ENCODE measurements at places on chromosomes 7 and 10. TPM values are rescaled to one million over a fixed set of nuclear protein-coding genes. Genes with fewer than 3 reads are reported as not detected.

DNA sequence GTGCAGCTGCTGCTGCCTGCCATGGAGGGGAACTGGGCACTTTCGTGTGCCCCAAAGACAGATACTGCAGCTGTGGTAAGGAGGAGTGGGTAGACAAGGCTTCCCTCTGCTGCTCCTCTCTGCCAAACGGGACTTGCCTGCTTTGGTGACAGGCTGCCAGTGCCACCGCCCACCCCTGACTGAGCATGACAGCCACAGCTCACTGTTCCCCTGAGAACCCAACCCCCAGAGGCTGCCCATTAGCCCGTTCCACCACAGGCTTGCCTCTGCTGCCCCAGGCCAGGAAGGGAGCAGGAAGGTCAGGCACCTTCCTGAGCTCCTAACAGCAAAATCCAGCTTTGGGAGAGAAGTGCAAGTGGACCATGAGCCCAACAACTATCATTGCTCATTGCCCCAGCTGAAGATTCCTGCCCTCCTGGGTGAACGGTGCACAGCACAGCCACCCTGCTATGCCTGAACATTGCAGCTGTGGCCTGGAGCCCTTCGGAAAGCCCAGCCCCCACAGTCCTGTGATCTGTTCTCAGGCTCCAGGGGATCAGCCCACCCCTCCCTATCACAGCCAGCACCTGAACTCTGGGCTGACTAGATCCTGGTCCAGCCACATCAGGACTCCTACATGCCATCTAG is 58.7 kb upstream of the ANTXRL start:
- H3K36me3 ChIP-seq, result no peaks in the 10 kb centered on the region
- H3K4me3 ChIP-seq, result no peak overlapping the region
- peak; percentile 14 for DNase-seq

DNA sequence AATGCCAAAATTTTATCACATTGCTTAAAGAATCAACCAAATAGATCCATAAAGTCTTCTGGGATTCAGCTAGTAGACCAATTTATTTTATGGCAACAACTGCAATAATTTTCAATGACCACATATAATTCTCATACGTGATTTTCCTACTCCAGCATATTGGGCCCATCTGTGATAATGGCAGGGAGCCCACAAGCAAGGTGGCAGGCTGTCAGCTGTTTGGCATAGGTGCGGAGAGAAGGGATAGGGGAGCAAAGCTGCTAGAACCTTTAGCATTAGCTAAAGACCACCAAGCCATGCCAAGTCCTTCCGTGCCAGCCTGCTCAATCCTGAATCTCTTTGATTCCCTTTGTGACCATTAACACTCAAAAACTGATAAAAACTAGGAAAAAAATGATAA is 721.2 kb downstream of the XPNPEP1 start:
- H3K4me3 ChIP-seq, result no peak overlapping the region
- peak; percentile 12 for DNase-seq
- H3K4me1 ChIP-seq, result no peaks in the 10 kb centered on the region
- no peak overlapping the region for H3K27ac ChIP-seq

Gene PKD1L1
- total RNA-seq, result 0.49 TPM

DNA sequence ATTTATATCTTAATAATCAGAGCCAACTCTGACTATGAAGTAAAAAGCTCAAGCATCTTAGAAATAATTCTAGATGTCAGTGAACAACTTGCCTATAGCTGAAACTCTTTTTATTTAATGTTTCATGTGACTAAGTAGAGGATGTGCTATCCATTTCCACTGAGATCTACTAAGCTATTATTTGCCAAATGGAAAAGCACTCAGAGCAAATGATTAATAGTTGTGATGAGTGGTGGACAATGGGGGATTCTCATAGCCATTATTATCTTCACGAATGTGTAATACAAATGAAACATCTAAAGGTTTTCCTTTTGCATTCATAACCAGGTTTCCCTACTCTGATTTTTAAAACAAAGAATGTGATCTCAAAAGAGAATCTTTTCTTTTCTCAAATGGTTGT is 126.6 kb upstream of the GNAI1 start:
- no peaks in the 10 kb centered on the region for H3K36me3 ChIP-seq
- no peaks in the 10 kb centered on the region for H3K4me1 ChIP-seq
- no peak overlapping the region for H3K4me3 ChIP-seq
- no peaks in the 10 kb centered on the region for H3K27me3 ChIP-seq
- no peak overlapping the region for H3K27ac ChIP-seq

DNA sequence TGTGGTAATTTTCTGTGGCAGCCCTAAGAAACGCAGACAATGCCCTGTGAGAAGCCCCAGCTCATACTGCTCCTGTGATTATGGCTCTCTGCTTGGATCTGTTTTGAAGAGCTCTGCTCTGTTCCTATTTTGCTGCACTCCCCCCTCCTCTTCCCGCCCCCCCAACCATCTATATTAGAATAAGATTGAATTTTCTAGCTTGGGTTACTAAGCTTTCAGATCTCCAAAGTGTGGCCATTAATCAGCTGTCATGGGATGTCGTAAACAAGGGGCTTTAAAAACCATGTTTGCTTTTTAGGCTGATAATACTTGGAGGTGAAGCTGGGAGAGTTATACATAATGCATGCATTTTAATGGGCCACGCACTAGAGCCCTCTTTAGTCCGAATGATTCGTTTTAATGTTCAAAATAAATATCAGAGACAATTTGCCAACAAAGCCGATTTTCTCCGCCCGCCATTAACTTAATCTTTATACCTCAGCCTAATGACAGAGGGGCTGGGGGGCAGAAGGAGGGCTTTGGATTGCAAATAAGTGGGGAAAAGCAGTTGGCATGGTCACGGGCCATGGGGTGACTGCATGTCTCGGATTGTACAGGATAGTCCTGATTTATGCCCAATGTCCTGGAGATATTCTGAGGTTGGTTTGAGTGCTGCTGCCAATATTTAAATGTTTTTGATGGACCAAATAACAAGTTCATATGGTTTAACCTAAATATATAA is 165.5 kb downstream of the RPS24 start:
- no peak overlapping the region for H3K4me3 ChIP-seq
- peaks cover 3% of the 10 kb centered on the region for H3K4me1 ChIP-seq
- H3K27ac ChIP-seq, result no peak overlapping the region
- H3K27me3 ChIP-seq, result peaks cover 6% of the 10 kb centered on the region
- DNase-seq, result no peak
- H3K36me3 ChIP-seq, result no peaks in the 10 kb centered on the region

DNA sequence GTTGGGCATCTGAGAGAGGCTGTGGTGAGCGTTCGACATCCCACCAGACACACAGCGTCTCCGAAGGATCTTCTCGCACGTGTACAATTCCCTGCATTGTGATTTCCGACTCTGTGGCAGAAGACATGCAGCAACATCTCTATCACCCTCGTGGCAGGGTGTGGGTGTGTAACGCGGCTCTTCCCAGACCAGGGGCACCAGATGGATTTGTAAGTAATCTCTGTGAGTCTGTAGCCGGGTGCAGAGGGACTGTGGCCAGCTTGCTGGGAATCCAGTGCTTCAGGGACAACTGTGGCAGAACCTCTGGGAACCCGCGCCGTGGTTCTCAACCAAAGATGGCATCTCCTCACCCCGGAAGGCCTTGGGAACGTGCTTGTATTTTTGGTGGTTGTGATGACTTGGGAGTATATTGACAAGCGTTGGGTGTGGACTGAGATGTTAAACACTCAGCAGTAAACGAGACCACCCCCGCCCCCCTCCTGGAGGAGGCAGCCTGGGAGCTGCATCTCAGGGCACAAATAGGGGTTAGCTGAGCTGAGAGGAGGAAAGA is 21.2 kb downstream of the FOXL3 start:
- peaks cover 17% of the 10 kb centered on the region for H3K27me3 ChIP-seq
- no peak for DNase-seq
- H3K36me3 ChIP-seq, result no peaks in the 10 kb centered on the region

- DNase-seq, result no peak
- H3K27me3 ChIP-seq, result no peaks in the 10 kb centered on the region
- peaks cover 1% of the 10 kb centered on the region for H3K36me3 ChIP-seq
- H3K4me1 ChIP-seq, result no peaks in the 10 kb centered on the region
- no peak overlapping the region for H3K4me3 ChIP-seq
- no peak overlapping the region for H3K27ac ChIP-seq
These were observed 12.7 kb downstream of the PPIF start for GRCh38 chr10:79359816-79360498.

DNA sequence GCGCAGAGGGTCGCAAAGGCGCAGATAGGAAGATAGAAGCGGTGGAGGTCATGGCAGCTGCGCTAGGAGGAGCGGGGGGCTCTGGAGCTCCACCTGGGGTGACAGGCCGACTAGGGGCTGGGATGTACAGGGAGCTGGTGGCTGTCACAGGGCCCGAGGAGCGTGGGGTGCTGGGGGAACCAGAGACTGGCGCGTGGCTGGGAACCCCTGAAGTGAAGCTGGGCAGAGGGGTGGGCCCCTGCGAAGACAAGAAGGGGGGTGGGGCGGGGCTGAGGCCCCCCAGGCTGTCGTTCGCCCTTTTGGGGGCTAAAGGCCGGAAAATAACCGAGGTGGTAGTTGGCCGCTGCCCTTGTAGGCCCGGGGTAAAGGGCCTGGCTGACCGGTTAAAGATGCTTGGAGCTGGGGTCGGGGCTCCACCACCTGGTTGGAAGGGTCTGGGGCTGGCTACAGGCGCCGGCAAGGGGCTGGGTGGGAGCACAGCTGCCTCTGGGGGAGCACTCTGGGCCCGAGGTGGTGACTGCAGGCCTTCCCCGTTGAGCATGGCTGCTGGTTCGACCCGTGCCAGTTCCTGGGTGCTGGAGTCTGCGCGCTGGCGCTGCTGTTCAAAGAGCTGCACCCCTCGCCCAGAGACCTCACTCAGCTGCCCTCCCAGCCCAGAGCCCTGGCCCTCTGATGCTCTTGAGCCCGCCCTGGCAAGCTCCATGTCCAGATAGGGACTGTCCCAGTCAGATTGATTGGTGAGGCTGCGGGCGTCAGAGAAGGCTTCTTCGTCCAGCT is 6.8 kb upstream of the MYOZ1 start:
- peak overlapping the region; percentile 59 for H3K27ac ChIP-seq
- H3K4me3 ChIP-seq, result peak overlapping the region; percentile 81
- DNase-seq, result no peak
- H3K4me1 ChIP-seq, result peaks cover 49% of the 10 kb centered on the region
- peaks cover 26% of the 10 kb centered on the region for H3K36me3 ChIP-seq

DNA sequence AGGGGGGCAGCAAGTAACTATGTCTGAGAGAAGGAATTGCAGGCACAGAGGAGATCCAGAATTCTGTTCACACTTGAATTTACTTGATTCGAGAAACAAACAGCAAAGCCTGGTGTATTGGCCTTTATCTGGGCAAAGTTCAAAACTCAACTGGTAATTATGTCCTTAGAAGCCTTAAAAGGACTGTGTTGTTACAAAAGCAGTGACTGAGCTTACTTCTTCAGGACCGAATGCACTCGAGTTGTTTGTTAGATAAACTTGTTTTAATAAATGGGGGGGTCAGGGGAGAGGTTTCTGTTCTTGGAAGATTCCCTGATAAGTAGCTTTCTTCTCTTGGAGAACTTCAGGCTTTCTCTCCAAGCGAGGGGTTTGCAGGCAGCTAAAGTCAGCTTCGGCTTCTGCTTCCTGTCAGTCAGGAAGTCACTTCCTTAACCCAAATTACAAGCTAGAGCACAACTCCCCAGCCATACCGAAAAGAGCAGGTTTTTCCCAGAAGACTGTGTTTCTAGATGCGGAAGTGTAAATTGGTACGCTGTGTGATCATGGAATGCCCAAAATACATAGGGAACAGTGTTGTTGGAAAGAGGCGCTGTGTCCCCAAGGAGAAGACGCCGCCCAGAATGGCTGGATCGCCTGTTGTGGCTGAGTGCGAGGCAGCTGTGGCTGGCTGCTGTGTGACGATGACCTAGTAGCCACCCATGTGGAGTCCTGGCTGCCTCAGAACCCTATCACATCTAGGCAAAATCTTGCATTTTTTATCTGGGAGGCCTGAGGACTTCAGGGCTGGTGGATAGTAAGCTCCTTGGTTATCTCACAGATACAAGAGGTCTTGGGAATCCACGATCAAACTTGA is 110.4 kb downstream of the TCF7L2 start:
- peak; percentile 65 for DNase-seq
- H3K27me3 ChIP-seq, result no peaks in the 10 kb centered on the region
- peaks cover 56% of the 10 kb centered on the region for H3K4me1 ChIP-seq

GRCh38 chr10:89710753-89711152 is 9.4 kb downstream of the KIF20B start:
- no peak for DNase-seq
- H3K27me3 ChIP-seq, result no peaks in the 10 kb centered on the region
- no peak overlapping the region for H3K4me3 ChIP-seq
- H3K27ac ChIP-seq, result no peak overlapping the region
- H3K36me3 ChIP-seq, result peaks cover 2% of the 10 kb centered on the region

GRCh38 chr10:63236113-63236935 is 103.2 kb downstream of the NRBF2 start:
- no peak overlapping the region for H3K4me3 ChIP-seq
- H3K27ac ChIP-seq, result peak overlapping the region; percentile 40
- peaks cover under 1% of the 10 kb centered on the region for H3K36me3 ChIP-seq
- peaks cover 2% of the 10 kb centered on the region for H3K4me1 ChIP-seq
- peak; percentile 90 for DNase-seq

Gene ARHGAP22
- 1.2 TPM for total RNA-seq

DNA sequence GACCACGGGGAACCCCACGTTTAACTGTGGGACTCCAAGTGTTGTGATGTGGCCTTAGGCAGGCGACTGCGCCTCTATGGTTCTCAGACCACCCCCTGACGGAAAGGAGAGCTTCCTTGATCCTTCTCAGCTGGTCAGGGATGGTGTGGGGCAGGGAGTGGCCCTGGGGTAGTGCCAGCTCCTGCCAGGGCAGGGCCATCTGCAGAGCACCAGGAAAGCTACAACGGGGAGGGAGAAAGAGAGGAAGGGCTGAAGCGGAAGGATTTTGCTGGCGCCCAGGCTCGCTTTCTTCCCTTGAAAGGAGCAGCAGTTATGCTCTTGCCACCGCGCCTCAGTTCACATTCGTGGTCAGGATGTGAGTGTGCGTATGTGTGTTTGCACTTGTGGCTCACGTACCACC is 74.9 kb upstream of the PCBD1 start:
- H3K27me3 ChIP-seq, result peaks cover 11% of the 10 kb centered on the region
- DNase-seq, result no peak
- H3K36me3 ChIP-seq, result no peaks in the 10 kb centered on the region
- peaks cover 10% of the 10 kb centered on the region for H3K4me1 ChIP-seq
- no peak overlapping the region for H3K27ac ChIP-seq

Gene KCNIP2
- 2.0 TPM for total RNA-seq

DNA sequence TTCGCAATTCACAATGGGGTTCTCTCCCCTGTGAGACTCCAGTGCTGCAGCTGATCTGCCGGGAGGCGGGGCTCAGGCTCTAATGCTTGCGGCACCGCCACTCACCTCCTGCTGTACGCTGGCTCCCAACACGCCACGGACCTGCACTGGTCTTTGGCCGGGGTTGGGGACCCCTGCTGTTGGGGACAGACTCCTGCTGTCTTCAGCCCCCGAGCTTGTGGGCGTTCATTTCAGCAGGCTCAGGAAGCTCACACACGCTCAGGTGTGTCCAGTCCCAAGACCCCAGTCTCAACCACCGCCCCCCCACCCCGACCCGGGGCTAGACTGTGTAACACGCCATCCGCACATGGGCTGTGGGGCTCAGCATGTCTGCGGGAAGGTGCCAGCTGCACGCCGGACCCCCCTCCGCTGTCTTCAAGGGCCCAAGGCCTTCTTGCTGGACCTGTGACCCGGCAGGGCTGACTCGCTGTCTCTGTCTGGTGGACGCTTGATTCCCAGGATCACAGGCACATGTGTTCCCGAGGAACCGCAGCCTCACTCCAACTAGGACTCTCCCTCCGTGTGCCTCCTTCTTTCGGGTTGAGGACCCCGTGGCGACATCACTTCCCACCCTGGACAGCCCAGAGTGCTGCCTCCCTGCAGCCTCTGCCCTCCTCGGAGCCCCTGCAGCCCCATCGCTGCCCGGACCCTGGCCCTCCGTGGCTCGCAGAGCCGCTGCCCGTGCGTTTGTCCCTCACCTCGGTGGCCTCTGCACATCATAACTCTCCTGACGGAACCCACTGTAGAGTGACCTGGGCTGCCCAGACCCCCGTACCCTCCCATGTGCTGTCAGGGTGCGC is 106.4 kb downstream of the DNAJB6 start:
- H3K4me1 ChIP-seq, result no peaks in the 10 kb centered on the region
- DNase-seq, result no peak
- H3K27ac ChIP-seq, result no peak overlapping the region
- H3K36me3 ChIP-seq, result no peaks in the 10 kb centered on the region
- no peak overlapping the region for H3K4me3 ChIP-seq

Measured in muscle of leg (tissue), 16 donors.